ENCODE measurements at places on chromosomes 2 and 18.
A peak's percentile ranks its signal among the peaks of the same experiment; 100 is the strongest.

GRCh38 chr18:7566567-7567473 lies at the start of gene PTPRM:
PTPRM (plus strand) TSS chr18:7567316; CDS start chr18:7567819, 503 bp downstream.
- DNase-seq, result peak; percentile 78

GRCh38 chr2:54254180-54254579 lies 1.8 kb downstream of the TSPYL6 start:
- DNase-seq, result no peak

DNA sequence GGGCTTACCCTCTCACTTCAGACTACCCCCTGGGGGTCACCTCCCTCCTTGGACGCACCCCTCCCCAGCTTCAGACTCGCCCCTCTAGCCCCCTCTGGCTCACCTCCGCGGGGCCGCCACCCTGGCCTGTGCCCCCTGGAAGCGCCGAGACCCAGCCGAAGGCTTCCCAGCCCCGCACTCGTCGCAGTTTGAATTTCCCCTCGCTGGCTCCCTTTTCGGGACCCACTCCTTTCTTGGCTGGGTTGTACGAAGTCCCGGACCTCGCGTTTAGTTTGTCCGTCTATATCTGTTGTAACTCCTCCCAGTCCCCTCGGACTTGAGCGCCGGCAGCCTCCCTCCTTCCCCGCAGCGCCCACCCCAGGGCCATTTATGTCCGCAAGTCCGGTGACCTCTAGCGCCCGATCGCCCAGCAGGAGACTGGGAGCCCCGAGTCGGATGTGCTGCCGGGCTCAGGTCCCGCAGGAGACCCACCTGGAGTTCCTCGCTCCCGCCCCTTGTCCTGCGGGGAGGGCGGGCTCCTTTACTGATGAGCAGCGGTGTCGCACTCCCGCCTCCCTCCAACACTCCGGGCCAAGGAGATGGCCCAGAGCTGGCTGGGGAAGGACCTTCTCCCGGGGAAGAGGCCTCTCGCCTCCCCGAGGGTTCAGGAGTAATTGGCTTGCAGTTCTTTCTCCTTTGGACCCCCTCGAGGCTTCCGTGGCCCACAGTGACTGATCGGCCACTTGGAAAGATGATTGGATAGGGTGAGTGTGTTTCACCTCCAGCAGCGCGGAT lies 692 bp upstream of the RAX start:
- no peak for DNase-seq

GRCh38 chr2:233021771-233022170 lies 8.7 kb upstream of the NGEF start:
- DNase-seq, result no peak

DNA sequence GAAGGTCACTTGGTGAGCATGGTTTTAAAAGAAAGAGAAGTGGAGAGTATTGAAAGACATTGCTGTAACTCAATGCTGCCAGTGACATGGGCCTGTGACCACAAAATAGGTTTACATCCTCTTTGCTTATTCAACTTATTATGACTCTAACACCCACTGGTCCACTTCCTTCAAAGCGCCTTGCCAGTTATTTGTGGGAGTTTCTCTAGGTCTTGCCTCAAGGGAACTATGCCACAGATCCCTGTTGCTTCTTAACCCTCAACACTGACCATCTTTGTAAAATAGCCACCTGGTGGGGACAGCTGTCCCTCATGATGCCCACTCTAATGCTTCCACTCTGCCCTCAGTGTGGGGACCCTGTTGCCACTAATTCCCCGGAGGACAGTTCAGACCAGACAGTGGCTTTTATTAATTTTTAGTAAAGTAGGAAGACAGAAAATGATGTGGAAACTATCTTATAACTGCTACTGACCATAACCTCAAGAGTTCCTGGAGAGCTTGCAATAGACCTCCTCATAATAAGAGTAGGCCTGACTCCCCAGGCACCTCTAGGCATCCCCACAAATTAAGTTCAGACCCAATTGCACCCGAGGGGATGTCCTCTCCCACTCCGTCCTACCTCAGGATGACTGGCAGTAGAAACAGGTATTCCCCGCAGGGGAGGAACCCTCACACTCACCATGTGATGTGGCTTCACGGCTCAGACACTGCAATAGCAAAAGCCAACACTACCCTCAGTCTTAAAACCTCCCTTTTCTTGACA lies 31.3 kb upstream of the SLC25A52 start:
- DNase-seq, result no peak

- DNase-seq, result peak; percentile 58
Measured at GRCh38 chr18:75211953-75212750, 1.6 kb downstream of the TSHZ1 start.

GRCh38 chr2:128314348-128315121 lies 4.1 kb downstream of the HS6ST1 start:
- no peak for DNase-seq

DNA sequence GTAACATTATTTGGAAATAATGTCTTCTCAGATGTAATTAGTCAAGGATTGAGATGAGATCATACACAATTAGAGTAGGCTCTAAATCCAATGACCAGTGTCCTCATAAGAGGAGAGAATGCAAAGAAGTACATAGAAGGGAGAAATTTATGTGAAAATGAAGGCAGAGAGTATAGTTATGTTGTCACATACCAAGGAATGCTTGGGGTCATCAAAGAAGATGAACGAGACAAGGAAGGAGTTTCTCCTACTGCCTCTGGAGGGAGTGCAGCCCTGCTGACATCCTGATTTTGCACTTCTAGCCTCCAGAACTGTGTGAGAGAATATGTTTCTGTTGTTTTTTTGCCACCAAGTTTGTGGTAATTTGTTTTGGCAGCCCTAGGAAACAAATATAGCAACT lies 100.1 kb downstream of the GALNT13 start:
- DNase-seq, result no peak

- peak; percentile 94 for DNase-seq
Measured at GRCh38 chr2:28004086-28004485, 113.6 kb downstream of the BABAM2 start.

DNA sequence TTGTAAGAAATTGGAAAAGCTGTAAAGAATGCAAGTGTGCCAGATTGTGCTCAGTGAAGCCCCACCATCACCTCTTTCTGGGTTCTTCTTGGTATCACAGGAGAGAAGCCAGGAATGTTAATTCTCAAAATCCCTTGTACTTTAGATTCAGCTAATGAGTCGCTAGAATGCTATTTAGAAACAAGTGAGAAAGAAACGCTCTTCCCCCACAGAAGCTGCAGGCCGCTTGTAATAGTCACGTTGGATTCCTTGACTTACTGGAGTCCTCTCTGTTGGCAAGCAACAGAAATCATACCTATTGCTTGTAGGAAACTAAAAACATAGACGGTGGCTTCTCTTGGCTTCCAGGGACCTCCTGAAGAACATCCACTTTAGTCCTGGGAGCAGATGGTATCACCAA lies 375.6 kb upstream of the LRATD1 start:
- peak; percentile 69 for DNase-seq

DNA sequence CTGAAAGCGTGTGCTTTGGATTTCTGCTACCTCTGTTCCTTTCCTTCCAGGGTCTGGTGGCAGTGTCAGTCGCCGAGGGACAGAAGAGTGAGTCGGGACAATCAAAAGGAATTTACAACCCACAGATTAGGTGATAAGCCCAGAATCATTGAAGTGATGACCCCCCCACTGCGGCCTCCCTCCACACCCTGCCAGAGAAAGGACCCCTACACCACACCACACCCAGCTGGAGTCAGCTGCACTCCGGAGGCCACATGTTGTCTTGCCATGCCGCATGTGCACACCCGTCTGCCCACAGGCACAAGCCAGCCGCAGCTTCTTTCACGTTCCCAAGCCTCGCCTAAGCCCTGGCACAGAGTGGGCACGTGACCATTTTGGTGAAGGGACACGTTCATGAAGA lies 366.8 kb upstream of the SALL3 start:
- DNase-seq, result no peak

- DNase-seq, result no peak
Measured at GRCh38 chr2:20214566-20215182, 10.3 kb downstream of the SDC1 start.

DNA sequence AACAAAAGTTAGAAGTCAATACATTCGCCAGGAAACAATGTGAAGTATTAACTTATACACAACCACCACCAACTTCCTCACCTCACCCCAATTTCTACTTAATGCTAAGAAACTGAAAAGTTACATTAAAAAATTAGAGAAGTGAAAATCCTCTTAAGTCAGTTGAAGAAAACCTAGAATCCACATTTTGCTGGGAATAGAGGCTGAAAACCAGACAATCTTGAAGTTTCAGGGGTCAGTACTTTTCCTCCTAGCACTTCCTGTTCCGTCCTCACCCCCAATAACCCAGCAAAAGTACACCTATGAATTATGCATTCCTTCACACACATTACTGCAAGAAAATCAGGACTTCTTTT lies 6.3 kb downstream of the YES1 start:
- DNase-seq, result no peak

- DNase-seq, result no peak
Measured at GRCh38 chr18:47274961-47275360, 23.5 kb upstream of the SKOR2 start.

DNA sequence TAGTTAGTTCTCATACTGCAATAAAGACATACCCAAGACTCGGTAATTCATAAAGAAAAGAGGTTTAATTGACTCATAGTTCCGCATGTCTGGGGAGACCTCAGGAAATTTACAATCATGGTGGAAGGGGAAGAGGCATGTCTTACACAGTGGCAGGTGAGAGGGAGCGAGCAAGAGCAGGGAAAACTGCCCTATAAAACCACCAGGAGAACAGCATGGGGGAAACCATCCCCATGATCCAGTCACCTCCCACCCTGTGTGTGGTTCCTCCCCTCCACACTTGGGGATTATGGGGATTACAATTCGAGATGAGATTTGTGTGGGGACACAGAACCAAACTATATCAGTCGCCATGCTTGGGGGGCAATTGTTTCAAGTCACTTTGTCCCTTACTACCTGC lies 1.1 kb upstream of the SSB start:
- DNase-seq, result no peak

DNA sequence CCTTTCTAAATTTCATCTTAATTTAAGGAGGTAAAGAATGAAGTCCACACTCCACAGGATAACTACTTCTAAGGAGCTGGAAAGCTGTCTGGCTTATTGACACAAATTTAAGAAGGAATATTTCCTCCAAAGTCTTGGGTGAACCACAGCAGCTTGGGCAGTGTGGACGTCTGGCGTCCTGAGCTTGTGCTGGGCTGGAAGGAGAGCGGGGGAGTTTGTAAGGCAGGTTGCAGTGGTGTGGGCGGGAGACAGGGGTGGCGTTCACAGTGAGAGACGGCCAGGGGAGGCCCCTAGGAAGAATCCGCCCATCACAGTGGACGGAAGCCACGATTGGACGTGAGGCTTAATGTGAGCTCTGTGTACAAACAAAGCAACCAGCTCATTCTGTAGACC lies 25.7 kb downstream of the ADI1 start:
- DNase-seq, result peak; percentile 61

GRCh38 chr2:212727751-212728150 lies 189.1 kb upstream of the ERBB4 start:
- no peak for DNase-seq

DNA sequence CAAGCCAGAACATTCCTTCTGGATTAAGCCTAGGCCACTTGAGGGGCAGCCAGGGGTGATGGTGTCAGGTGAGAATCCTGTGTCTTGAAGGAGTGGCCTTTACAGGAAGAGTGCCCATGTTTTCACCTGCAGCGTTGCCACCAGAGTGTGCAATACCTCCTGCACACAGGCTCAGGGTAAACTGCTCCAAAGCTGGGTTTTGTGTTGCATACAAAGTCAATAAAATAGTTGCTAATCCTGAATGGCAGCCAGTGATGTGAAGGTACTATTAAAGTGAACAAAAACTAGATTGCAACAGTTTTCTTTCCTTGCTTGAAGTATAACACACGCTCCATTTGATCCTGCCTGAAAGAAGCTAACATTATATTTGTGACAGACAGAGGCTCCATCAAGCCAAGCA lies 64.4 kb upstream of the NRP2 start:
- DNase-seq, result no peak

DNA sequence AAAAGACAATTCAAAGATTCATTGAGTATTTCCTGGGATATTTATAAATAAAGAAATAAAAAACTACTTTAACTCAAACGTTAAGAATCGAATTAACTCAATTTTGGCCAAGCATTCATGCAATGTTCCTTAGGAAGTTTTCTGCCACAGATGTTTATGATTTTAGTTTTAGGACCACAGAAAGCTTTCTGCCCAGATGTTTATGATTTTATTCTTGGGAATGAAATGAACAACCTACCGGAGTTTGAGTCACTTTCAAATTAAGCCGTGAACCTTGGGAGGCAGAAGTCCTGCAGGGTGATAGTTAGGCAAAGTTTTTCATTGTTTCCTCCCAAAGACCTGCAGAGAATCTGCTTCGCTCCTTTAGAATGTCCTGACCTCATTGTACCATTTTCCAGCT lies 34.7 kb upstream of the MBP start:
- no peak for DNase-seq

GRCh38 chr2:214358506-214358905 lies 52.3 kb upstream of the VWC2L start:
- DNase-seq, result no peak

DNA sequence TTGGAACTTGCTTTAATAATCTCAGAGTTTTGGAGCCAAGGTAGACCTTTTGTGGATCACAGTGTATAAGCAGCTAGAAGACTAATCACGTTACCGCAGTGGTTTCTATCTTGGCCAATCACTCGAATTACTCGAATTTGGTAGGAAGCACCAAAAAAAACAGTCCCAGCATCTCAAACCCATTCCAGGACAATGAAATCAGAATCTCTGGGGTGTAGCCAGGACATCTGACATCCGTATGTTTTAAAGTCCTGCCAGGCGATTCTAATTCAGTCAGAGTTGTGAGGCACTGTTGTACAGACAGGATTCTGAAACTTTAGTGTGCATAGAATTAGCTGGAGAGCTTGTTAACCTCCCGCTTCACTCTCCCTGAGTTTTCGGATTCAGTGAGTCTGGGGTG lies 30.8 kb downstream of the GRHL1 start:
- peak; percentile 74 for DNase-seq

- DNase-seq, result no peak
Measured at GRCh38 chr2:13128139-13128538, 411.4 kb downstream of the TRIB2 start.

GRCh38 chr2:214549946-214550345 lies 139.1 kb downstream of the VWC2L start:
- DNase-seq, result no peak

DNA sequence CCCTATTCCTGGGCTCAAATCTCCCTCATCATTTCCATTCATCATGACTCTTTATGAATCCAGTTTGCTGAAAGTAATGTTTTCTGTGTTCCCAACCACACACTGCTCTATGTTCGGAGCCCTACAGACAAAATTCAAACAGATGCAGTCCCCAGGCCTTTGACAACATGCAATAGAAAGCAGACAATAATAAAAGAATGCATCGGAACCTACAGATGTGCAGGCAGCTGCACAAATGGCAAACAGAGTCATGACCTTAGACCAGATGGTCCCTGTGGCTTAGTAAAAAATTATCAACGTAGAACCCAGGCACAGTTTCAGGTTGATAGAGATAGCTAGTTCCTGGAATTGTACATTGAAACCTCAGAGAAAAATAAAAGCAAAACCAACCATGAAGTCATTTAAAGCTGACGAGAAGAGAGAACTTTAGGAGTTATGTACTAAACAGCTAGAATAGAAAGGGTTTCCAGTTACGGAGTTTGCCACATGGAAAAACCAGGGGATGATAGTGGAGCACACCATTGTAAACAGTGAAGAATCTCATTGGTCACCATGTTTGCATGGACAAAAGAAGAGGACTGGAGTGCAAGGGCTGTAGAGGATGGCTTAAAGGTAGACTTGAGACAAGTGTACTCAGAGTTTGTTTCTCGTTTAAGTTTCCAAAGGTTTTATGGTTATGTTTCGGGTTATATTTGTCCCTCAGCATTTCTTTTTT lies 23.2 kb upstream of the ACVR1 start:
- DNase-seq, result no peak

- no peak for DNase-seq
Measured at GRCh38 chr2:226495466-226496272, 304.0 kb downstream of the IRS1 start.

- peak; percentile 12 for DNase-seq
Measured at GRCh38 chr2:154194909-154195643, 323.4 kb downstream of the GALNT13 start.

All from astrocyte of the spinal cord (primary cell).